ENCODE measurements at places on chromosomes 5 and 9. TPM values are rescaled to one million over a fixed set of nuclear protein-coding genes. Genes with fewer than 3 reads are reported as not detected.
A peak's percentile ranks its signal among the peaks of the same experiment; 100 is the strongest.

Gene SLCO6A1
- 0.32 TPM for polyA plus RNA-seq

DNA sequence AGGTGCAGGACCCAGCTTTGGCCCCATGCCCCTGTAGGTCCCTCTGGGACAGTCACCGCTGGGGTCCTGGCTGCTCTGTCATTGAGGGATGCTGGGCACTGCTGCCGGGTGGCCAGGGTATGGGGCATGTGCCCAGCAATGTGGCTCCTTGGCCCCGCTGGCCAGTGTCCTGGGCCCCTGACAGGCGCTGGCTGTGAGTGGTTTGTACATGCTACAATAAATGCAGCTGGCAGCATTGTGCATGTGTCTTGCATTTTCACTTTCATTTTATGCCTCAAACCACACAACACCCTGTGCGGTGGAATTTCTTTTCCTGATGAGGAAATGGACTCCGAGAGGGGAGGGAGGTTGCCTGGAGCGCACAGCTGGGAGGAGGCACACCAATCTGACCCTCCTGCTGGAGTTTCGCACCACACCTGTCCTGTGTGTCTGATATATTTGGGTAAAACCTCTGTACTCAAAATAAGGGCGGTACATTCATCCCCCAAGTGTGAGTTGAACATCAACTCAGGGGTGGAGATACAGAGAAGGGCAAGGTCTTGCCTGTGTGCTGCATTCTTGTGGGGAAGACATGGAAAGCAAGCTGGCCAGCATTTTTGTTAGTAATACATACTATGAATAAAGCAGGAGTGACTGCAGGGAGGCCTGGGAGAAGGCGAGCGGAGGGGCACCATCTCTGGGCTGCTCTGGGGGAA is 11.7 kb downstream of the TSPAN17 start:
- no peak for DNase-seq

Gene CCDC183
- polyA plus RNA-seq = 43.1 TPM

- DNase-seq = peak; percentile 76
These were observed at the start of gene PRR16 for GRCh38 chr5:120463991-120464626. Gene PRR16 (plus strand): TSS chr5:120464300.

Gene IL31RA
- not detected for polyA plus RNA-seq

- DNase-seq = no peak
These were observed 201.1 kb downstream of the EPB41L4A start for GRCh38 chr5:112217843-112218579.

DNA sequence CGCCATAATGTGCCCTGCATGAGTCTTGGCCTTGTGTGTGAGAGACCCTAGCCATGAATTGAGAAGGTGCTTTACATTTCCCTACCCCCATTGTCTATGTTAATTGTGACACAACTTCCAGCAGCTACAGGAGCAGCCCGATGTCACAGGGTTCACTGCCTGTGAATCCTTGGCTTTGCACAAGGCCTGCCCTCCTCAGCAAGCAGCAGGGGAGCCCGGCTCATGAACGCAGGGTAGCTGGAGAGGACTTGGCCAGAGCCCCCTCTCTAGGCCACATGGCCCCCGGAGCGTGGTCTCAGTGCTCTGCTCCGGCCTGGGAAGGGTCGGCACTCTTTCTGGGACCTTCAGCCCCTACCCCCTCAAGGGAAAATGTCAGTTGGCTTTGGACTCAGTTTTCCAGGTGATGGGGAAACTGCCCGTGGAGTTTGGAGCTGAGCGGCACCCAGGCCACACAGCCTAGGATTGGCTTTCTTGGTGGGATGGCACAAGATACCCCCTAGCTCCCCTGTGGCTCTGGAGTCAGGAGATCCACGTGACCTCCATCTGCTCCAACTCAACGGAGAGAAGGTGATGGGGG is 160.8 kb downstream of the DAB2IP start:
- no peak for DNase-seq

GRCh38 chr5:39714036-39714698 is 289.4 kb upstream of the DAB2 start:
- DNase-seq = peak; percentile 49

Gene MCTP1
- polyA plus RNA-seq = 1.4 TPM

Gene NR2F1-AS1
- 0.49 TPM for polyA plus RNA-seq

DNA sequence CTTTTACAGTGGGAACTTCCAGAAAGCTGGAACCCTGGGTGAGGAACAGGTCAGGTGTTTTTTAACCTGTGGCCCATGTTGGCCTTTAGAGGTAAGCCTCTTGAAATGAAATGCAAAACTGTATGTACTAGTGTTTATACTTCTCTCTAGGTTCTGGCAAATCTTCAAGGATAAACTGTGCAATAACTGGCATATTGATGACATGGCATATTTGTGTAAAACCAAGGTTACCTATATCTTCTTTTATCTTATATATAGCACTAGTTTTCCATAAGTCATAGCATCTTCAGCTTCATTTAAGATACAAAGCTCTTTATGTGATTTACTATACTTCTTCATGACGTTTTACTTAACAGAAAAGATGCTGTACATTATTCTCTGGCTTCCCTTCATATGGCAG is 7.4 kb upstream of the IARS1 start:
- DNase-seq = no peak

Gene JAK2
- polyA plus RNA-seq = 3.9 TPM

GRCh38 chr5:43068037-43068436 is 27.9 kb upstream of the ANXA2R start:
- no peak for DNase-seq

DNA sequence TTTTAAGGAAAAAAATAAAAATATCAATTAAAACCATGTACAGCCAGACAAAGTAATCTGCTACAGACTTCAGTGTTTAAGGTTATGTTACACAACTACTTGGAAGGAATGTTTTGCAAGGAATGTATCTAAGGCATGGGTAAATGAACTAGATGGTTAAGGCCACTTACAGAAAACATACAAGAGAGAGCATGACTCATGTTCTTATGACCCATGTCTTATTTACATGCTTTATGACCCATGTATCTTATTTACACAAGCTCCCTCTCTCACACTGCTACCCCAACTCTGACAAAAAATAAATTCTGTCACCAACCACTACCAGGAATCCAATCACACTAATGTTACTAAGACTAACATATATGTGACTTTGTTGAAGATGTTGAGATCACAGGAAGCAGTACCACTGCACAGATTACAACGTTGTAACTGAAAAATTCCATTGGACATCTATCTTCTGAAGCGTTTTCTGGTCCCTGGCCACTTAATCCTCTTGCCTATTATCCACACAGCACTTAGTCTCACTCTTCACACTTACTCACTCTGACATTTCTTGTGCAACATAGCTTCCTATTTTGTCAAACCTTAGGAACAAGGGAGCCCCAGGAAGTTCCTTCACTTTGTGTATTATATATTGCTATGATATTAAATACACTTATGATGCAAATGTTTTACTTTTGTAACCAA is 1630.1 kb upstream of the C9orf72 start:
- DNase-seq = no peak

GRCh38 chr5:6772886-6773285 is 59.7 kb downstream of the TENT4A start:
- DNase-seq = no peak

Gene PDE6A
- polyA plus RNA-seq = not detected

All from cardiac muscle cell (in vitro differentiated cells and primary cell).